ENCODE measurements at places on chromosomes 7 and 10.

DNA sequence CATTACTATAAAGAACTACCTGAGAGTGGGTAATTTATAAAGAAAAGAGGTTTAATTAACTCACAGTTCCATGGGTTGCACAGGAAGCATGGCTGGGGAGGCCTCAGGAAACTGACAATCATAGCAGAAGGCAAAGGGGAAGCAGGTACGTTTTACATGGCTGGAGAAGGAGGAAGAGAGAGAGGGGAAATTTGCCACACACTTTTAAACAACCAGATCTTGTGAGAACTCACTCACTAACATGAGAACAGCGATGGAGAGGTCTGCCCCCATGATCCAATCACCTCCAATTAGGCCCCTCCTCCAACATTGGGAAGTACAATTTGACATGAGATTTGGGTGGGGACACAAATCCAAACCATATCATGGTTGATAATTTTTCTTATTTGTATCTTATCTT, 51.8 kb upstream of the PPP1R9A start:
- DNase-seq: no peak

GRCh38 chr7:102028206-102028826, 210.9 kb downstream of the CUX1 start:
- DNase-seq: no peak

DNA sequence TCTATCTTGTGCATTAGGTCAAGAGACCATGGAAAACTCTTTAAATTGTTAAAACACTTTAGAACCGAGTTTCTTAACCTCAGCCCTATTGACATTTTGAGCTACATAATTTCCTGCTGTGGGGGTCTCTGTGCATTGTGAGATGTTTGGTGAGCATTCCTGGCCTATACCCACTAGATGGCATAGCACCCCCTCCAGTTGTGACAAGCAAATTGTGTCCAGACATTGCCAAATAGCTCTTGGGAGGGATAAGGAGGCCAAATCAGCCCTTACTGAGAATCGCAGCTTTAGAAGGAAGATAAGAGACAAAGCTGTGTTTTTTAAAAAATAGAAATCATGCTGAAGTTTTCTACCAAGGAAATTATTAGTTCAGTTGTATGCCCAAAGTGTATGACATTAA, 1158.5 kb upstream of the C7orf33 start:
- no peak for DNase-seq

- peak; percentile 9 for DNase-seq
These were observed 55.9 kb downstream of the UPF2 start for GRCh38 chr10:11986593-11987216.

- DNase-seq: no peak
These were observed 358.4 kb downstream of the KCNMA1 start for GRCh38 chr10:77279207-77279606.

DNA sequence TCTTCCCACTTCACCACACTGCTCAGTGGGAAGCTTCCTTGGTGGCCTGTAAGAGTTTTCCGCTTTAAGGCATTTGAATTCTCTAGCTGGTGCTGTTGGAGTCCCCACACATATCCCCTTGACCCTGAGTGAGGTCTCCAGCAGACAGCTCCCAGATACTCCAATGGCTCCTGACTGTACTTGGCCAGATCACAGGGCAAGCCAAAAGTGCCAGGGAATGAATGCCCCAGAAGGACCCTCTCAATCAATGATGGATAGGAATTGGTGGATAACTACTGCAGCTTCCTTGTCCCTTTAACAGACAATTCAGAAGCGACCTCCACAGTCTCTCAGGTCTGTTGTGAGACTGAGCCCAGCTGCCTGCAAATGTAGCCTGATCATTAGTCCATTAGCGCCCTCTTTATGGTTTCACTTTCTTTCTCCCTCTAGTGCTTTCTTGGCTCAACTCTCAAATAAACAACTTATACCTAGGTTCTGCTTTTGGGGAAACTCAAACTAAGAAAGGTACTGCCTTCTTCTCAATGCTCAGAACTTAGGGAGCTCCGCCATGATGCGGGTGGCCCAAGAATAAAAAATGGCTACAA, 283.0 kb downstream of the TCF7L2 start:
- DNase-seq: no peak

GRCh38 chr7:83842894-83843293, 194.0 kb upstream of the SEMA3E start:
- no peak for DNase-seq

DNA sequence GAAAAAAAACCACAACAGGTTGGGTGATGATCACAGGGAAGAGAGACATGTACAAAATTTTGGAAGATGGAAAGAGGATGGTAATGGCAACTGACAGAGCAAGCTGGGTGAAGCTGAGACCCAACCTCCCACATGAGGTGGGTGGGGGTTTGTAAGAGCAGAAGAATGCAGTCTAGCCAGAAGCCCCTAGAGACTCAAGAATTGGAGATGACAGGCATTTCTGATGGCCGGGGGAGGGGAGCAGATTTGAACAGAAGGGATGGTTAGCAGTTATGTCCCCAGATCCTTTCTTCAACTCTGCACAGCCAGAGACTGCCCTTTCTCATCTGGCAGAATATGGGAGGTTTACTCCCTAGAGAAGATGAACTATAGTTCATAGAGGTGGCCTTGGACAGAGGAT, 208.0 kb downstream of the GALNT17 start:
- DNase-seq: no peak

DNA sequence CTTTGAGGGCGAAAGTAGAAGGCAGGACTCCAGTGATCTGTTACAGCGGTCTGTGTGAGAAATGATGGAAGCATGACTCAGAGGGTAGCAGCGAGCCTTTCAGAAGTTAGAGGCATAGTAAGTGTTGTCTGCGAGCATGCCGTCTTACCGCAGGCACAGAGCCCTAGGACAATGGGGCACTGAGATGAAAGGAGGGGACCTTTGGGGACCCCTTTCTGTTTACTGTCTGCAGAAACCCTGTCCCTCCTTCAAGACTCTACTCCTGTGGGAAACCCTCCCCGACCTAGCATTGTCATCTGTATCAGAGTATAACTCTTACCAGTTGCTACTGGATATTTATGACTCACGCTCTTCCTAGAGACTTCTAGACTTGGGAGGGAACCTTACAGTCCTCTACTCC, 87.2 kb upstream of the AGK start:
- no peak for DNase-seq

DNA sequence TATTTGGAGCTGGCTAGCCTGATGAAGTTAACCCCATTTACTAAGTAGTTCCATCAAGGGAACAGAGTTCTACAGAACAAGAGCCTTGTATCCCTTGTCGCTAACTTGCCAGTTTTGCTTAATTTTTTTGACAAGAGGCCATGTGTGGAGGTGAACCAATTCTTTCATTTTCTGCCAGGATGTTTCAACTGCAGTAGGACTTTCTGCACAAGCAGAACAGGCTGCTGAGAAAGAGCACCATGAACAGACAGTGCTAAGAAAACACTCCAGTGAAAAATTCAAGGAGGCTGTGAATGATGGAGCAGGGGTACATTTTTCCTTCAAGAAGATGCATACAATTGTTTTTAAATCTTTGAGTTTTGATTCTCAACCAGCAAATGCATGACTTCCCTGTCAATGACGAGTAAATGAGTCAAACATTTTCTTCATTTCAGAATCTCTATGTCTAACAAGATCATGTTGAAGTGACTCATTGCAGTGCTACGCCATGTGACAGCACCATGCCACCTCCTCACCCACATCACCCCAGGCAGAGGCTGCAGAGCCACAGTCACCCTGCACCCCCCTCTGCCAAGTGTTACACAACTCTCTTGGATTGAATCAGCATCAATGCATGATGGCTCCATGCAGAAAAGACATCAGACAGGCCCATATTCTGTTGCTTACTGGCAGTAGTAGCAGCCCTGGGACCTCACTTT, 193.1 kb downstream of the COBL start:
- peak; percentile 6 for DNase-seq

GRCh38 chr10:98404571-98405359, 10.2 kb downstream of the PYROXD2 start:
- no peak for DNase-seq

GRCh38 chr7:79458796-79459195, 5.3 kb upstream of the MAGI2 start:
- DNase-seq: no peak

- DNase-seq: no peak
These were observed 27.3 kb upstream of the CRHR2 start for GRCh38 chr7:30709549-30709948.

DNA sequence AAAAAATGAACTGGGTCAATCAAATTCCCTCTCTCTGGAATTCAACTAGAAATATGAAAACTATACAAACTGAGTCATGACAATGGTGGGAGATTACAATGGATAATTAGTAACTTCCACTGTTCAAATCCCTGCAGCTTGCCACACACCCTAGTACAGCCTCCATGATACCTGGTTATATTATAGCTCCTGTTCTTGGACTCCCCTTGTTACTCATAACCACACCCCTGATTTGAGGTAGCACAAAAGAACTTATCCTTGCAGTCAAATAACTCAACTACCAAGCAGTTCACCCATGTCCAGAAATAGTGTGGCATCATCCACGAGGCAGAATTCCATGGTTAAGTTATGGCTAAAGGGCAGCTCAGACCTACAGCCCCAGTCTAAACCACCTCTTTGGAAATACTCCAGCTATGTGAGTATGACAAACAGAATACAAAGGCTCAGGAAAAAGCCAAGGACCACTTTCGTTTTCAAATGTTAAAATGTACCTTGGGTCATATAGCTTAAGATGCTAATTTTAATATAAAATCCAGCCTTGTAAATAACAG, 164.7 kb downstream of the CPEB3 start:
- no peak for DNase-seq

GRCh38 chr10:102344067-102344466, 51.4 kb upstream of the NFKB2 start:
- no peak for DNase-seq

GRCh38 chr10:102003541-102003940, 52.4 kb downstream of the ARMH3 start:
- DNase-seq: no peak

GRCh38 chr10:71236286-71236685, 23.9 kb downstream of the UNC5B start:
- DNase-seq: no peak

GRCh38 chr7:95213809-95214492, 110.4 kb downstream of the PON1 start:
- DNase-seq: no peak

- DNase-seq: no peak
These were observed 31.5 kb downstream of the FAM241B start for GRCh38 chr10:69661414-69662172.

DNA sequence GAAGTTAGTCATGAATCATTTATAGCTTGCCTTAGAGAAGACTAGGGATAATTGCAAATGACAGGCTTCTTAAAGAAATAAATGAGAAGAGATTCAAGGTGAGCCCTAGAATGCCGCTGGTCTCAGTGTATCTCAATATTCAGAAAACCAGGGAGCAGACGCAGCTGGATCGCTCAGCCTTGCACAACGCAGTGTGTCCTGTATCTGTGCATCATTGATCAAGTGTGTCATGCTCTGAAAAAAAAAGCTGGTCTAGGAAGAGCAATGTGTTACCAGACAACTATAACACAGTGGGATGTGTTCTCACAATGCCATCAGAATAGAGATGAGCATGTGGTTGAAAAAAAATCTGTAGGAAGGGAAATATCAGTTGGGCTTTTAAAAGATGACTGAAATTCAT, 230.1 kb downstream of the CALN1 start:
- no peak for DNase-seq

DNA sequence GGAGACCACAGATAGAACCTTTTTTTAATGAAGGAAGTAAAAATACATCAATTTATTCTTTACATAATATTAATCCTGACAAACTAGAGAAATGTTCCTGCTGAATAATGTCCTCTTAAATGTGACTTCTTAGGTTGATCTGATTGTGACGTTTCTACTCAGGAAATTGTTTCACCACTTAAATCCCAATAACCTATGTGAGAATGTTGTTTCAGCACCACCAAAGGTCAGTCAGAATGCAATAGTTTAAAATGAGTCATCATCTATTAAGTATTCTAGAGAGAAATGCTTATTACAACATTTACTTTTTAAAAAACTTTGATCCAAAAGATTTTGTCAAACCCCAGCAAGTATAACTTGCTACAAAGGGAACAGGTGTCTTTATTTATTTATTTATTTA, 155.4 kb upstream of the CACNA2D1 start:
- no peak for DNase-seq

DNA sequence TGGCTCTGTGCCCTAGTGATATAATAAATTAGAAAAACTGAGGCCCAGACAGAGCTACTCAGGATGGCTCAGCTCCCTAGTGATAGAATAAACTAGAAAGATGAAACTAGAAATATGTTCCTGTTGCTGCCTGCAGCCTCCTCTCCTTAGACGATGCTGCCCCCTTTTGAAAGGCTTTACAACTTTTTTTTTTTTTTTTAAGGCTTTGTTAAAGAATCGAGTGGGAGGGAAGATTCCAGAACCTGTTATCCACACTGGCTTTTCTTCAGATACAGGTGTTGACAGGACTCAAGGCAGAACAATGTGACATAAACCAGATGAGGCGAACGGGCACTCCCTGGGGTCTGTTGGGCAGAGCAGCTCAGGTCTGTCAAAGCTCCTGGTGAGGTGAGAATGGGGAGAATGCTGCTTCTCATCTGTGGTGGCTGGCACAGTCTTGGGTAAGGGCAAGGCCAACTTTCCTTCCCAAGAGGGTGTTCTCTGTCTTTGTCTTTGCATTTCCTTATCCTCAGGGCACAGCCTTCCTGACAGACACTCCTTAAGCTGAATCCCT, 175.1 kb downstream of the COBL start:
- DNase-seq: no peak

DNA sequence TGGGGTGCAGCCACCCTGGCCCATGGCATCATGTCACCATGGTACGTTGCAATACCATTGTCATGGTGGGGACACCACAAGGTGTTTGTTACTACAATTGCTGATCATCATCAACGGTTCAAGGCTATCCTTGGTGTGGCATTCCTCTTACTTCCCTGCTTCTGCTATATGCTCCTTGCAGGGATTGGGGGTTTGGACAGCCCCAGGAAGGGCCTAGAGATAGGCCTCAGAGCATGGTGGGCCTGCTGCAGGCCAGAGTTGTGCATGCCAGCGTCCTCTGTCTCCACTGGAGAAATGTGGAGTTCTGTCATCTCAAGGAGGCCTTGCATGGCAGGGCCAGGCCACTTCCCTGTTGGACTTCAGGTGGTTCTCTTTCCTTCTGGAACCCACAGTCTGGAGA, 234.6 kb upstream of the MKI67 start:
- DNase-seq: no peak

- no peak for DNase-seq
These were observed 10.6 kb upstream of the TSPAN14 start for GRCh38 chr10:80443531-80443974.

GRCh38 chr10:86177537-86178155, 188.9 kb downstream of the GRID1 start:
- DNase-seq: no peak

- DNase-seq: no peak
These were observed 1.2 kb downstream of the PARP12 start for GRCh38 chr7:140061607-140061930.

DNA sequence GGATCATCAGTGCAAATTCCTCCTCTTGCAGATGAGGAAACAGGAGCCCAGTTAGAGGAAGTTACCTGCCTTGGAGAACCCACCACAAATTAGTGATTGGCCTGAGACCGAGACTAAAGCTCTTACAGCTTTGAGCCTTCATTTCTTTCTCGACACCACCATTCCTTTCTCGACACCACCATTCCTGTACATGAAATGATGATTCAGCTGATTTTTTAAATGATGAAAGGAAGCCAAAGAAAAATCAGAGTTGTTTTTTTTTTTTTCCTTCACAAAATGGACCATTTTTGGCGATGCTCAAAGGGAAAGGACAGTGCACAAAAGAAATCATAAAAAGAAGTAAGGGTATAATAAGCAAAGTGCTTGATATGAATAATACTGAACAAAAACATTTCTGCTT, 1080.2 kb upstream of the AUTS2 start:
- no peak for DNase-seq
